Stimulated activated CD8-positive, alpha-beta memory T cell treated with anti-CD3 and anti-CD28 coated beads, Interleukin-4, amount 100 ng/mL, for 1 hour (primary cell): ENCODE measurements at places on chromosomes 2 and 18.

GRCh38 chr2:239816576-239817467 is 208.3 kb downstream of the NDUFA10 start:
- no peak for DNase-seq

DNA sequence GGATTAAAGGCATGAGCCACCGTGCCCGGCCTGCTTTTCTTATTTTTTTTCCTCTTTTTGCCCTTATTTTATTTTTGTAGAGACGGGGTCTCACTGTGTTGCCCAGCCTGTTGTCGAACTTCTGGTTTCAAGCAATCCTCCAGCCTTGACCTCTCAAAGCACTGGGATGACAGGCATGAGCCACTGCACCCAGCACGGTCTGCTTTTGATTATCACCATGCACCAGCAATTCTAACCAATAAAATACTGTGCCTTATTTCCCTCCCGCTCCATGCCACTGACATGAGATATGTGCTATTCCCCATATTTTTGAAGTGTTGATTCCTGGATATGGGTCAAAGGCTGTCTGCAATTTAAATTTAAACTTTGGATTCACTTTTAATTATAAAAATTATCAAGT is 42.9 kb downstream of the ACYP2 start:
- DNase-seq, result no peak

DNA sequence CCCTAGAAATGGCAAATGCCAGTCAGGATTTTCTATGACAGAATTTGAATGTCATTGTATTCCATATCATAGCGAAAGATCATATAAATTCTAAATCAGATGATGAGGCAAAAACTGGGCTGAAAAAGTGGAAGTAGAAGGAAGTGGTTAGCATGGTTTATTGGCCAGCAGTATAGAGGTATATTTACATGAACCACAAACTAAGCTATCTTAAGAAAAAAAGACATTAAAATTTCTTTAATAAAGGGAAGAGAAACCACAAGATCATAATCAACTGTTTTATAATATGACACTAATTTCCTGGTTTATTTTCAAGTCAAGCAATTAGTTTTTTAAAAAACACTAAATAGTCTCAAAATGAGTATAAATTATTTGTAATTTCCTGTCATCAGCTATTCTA is 123.2 kb upstream of the LRP1B start:
- no peak for DNase-seq

GRCh38 chr2:139142252-139142880 is 362.2 kb upstream of the NXPH2 start:
- DNase-seq, result no peak

- no peak for DNase-seq
Measured at GRCh38 chr2:10160203-10160955, 37.8 kb downstream of the RRM2 start.

DNA sequence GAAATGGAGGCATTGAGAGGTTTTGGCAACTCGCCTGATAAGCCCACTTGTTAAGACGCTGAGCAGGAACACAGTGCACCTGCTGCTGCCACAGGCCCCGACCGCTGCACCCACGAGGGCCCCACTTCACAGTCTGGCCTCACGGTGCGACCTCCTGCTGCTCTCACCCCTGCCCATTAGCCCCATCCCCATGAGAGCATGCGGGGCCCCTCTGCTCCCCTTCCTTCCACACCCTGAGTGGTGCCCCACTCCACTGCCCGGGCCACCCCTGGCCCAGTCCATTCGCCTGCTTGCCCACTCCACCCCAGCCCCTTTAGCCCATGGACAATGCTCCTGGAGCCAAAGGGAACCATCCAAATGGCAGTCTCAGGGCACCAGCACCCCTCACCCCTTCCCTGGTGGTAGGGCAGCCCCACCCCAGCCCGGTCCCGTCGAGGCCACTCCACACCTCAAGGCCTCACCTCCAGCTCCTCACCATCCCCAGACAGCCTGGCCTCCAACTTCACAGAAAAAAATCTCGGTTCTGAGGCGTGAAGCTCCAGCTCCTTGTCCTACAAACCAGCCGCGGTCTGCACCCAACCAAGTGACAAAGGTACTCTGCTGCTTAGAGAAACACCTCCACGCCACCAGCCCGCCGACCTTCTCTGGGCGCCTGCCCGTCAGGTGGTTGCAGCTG is 6.7 kb upstream of the GPR55 start:
- DNase-seq, result no peak

DNA sequence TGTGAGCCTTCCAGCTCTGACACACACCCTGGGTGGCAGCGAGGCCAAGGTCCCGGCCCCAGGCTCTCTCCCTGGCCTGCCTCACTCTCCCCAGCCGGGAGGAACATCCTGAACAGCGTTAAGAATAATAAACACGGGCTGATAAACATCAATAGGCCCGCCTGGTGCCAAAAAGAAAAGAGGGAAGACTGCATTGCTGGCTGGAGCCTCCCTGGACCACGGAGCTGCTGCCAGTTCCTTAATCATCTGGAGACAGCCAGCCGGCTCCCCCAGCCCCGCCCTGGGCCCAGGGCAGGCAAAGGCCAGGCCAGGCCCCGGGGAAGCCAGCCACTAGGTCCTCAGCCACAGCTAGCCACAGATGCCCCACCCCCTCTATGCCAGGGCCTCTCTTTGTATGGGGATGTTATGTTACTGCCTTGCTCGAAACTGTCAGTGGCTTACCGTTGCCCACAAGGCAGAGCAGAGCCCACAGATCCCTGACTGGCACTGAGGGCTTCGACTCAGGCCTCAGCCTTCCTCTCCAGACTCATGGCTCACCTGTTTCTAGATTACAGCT is 293.7 kb downstream of the DYSF start:
- no peak for DNase-seq

GRCh38 chr2:207513551-207514257 is 16.1 kb upstream of the CREB1 start:
- no peak for DNase-seq

- no peak for DNase-seq
Measured at GRCh38 chr2:29174937-29175336, 59.7 kb downstream of the CLIP4 start.

GRCh38 chr18:9749611-9750010 is 41.5 kb downstream of the RAB31 start:
- DNase-seq, result no peak

DNA sequence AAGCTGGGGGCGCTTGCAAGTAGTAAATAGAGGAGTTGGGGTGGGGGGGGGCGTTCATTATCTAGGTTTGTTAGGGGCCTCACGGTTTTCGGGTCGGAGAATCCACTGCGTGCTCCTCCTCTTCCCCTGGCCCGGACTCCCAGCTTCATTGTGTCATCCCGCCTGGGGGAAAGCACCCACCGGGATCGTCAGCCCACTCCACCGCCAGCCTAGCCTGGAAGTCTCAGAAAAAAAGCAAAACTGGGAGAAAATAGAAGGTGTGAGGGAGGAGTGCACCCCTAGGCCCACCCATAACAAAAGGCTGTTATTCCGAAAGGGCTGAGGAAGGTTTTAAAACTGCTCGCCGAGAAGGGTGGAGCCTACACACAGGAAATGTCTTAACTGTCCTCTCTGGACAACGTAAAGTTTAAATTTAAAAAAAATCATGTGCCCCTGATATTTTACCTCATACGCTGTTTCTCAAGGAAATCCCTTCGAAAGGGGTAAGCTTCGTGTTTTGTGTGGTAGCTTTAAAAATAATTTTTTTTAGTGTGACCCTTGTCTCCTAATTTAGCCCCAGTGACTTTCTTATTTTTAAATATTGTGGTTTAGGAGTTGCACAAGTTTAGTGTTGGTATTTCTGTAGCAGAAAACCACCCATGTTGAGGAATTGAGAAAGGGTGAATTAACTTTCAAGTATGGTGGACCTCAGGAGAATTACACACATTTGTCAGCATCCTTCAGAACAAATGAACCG is 104.2 kb downstream of the SPTBN1 start:
- DNase-seq, result no peak

DNA sequence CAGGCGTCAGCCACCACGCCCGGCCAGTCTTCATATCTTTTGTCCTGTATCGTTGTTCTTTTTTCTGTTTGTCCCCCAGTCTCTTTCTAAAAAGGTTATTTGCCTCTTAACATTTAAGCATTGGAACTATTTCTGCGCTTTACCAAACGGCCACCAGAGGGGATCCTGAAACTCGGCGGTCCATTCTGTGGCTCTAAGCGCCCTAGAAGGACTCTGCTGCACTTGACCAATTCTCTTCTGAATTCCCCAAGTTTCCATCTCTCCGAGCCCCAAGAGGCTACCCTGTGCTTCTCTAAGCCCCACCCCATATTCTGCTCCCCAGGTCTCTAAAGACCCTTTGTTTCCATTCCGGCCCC is 33.1 kb upstream of the REG3G start:
- no peak for DNase-seq

- no peak for DNase-seq
Measured at GRCh38 chr2:9760902-9761228, 82.4 kb upstream of the TAF1B start.

DNA sequence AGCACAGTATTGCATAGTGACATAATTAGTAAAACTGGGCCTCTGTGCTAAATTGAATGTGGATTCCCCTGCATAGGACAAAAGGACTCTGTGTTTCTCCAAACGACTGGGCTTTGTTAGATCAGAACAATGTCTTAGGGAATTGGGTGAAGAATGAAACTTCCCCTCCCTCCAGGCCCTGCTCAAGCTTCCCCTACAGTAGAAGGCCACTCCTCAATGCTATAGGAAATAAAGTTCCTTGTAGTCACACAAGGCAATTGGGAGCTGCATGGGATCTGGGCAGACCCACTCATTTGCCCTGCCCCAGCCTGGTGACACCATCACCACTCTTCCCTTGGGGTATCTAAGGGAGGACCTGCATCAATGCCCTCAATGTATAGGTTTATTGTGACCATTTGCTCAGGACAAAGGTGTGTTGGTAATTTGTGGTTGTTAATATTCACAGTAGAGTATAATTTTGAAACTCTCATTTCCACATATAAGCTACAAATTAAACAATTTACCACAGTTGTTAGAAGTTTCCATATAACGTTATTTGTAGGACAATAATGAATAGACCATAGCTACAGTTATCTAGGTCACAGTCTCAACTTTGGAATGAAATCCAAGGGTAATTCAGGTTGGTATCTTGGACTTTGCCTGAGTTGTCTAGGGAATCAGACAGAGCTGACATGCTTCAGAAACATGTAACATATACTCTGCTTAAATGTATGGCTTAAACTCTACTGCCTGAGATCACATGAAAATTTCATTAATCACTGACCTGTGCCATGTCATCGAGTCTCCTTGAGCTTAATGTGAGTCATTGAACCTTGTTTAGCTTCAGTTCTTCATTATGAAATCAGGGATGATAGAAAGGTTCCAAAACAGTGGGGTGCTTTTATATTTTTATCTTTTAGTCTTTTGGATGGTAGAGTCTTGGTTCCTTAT is 64.8 kb upstream of the DARS1 start:
- DNase-seq, result no peak

DNA sequence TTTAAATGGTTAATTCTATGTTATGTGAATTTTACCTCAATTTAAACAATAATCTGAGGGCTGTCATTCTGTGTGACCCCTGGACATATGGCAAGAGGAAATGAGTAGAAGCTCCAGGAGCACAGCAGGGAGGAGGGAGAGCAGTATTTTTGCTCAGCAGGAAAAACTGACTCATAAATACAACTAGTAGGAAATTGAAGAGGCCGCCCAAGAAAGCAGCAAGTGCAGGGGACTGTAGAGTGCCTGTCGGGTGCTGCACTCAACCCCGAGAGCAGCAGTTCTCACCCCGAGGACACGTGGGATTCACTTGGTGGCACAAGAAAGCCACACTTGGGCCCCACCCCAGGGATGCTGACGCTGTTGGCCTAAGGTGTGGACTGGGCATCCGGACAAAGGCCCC is 60.8 kb downstream of the NPAS2 start:
- no peak for DNase-seq

DNA sequence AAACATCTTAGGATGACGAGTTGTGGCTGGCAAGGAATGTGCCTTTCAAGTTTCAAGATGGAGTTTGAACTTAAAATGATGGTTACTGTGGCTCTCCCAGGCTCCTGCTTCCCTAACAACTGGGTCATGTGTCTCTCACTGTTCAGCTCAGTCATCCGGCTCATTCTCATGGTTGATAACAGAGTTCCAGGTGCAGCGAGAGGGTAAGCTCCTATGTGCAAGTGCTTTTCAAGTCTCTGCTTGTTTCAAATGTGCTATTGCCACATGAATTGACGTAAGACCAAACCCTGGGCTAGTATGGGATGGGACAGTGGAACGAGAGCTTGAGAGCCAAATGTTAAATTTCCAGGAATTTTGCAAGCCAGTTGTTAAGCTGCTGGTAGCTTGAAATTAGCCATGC is 19.5 kb upstream of the PUM2 start:
- no peak for DNase-seq

DNA sequence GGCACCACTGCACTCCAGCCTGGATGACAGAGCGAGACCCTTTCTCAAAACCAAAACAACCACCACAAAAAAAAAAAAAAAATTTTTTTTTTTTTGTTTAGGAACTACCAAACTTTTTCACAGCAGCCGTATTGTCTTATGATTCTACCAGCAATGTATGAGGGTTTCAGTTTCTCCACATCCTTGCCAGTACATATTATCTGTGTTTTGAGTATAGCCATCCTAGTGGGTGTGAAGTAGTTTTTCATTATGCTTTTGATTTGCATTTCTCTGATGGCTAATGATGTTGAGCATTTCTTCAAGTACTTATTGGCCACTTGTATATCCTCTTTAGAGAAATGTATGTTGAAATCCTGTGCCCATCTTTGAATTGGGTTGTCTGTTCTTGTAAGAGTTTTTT is 51.7 kb downstream of the COX7A2L start:
- no peak for DNase-seq

DNA sequence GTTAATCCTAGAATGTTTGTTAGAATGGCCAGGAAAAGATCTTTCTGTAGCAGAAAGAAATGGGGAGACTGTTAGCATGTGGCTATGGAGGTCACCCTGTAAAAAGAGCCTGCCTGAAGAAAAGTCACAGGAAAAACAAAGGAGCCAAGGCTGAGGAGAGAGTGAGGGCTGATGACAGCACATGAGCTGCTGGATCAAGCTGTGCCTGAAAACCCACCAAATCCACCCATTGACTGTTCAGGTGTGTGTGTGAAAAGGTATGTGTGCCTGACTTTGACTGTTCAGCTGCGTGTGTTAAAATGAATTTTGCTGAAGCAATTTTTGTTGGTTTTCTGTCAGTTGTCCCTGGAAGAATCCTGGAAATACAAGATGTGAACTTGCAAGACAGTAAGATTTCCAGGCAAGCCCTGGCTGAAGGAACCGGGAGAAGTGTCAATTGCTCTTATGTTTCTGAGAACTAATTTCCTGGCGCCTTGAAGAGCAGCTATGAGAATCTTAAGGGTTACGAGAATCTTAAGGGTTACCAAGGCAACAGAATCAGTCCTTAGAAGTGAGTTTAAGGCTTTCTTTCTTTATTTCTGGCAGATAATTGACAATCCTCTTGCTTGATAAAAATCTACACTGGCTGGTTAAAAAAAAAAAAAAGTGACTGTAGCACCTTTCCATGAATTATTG is 73.0 kb upstream of the LGALSL start:
- DNase-seq, result no peak
